ENCODE measurements at places on chromosomes 16 and 17.

DNA sequence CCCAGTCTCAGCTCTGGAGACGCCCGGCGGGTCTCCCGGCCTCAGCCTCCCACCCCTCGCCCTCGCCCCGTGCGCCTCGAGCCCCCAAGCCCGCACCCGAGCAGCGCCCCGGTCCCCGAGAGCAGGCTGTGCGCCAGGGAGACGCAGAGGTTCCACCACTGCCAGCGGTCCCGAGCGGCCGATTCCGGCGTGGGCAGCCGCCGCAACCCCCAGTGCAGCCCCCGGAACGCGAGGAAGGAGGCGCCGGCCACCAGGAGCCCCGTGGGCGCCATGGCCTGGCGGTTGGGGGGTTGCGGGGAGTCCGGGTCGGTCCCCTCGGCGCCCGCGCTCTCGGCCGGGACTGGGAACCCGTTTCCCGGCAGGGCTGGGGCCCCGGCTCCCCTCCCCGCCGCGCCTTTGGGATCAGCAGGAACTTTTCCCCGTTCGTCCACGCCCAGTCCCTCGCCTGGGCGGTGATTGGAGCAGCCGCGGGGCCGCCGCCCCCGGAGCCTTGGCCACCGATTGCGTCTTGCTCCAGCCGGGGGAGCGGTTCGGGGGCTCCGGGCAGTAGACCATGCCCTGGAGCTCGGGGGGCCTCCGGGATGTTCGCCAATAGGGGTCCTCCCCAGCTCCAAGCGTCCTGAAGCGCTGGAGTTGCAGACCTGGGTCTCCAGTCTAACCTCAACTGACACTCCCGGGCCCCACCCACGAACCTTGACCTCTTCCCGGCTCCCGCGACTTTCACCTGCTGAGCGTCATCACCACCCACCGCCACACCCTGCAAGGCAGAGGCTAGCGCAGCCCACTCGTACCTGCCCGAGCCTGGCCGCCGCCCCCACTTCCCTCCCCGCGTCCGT is at the start of gene TLCD2:
Gene TLCD2, minus strand, starts transcription at position 407 of the 836 bp plus-strand sequence. Its CDS starts 135 bp downstream, at position 272.
- peak; percentile 88 for DNase-seq

DNA sequence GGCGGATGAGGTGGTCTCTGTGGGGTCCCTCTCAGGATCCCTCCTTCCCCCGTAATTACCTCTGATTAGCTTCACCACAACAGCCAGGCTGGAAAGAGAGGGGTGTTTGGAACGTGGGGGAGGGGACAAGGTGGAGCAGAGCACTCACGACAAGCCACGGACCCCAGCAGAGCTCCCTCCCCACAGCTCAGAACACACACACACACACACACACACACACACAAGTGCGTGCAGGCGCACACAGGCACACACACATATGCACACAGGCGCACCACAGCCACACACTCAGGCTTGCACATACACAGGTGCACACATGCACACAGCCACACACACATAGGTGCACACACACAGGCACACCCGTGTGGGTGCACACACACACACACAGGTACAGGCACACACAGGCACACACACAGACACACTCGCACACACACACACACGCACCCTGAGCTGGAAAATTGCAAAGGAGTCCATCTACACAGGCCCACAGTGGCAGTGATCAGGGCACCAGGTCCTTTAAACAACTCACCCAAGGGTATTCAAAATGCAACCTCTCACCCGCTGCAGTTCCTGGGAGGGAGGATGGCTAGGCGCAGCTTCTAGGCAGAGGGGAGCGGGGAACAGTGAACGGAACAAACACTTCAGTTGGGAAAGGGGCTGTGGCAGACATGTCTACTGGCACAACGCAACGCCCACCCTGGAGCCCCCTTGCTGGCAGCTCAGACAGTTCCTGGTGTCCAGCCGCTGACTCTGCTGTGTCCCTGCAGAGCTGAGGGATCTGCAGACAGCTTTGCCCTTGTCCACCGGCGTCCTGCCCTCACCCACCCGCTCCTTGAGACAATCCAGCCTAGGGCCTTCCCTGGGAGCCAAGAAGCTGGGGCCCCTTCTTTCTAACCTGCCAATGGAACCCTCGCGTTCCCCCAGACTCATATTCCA is 59.9 kb upstream of the DLX4 start:
- no peak for DNase-seq

- DNase-seq: no peak
Observed at GRCh38 chr17:33929181-33929724, 325.8 kb upstream of the CCL2 start.

DNA sequence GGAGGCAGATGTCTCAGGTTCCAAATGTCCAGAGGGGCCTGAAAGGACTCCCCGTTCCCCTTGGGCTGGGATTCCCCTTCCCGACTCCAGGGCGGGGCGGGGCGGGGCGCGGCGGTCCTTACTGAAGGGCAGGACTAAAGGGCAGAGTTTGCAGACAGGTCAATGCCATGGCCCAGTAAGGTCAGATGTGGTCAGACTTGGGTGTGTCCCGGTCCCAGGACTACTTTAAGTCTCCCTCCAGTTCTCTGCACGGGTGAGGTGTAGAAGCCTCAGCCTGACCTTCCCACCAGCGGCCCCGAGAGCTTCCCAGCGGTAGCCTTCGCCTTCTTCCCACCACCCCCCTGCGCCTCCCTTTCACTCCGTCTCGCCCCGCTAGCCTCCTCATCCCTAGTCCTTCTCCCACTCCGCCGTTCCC is 532 bp downstream of the KDM6B start:
- DNase-seq: peak; percentile 43

Data from hepatic stellate cell (primary cell).